Dermis lymphatic vessel endothelial cell (primary cell): ENCODE measurements at places on chromosomes 13 and 19. TPM values are rescaled to one million over a fixed set of nuclear protein-coding genes. Genes with fewer than 3 reads are reported as not detected.

The GDF15 gene
- 50.7 and 51.2 TPM in 2 replicates for total RNA-seq

The ZIK1 gene
- total RNA-seq: 2.6 and 4.5 TPM in 2 replicates

The POP4 gene
- 50.7 and 55.8 TPM in 2 replicates for total RNA-seq

The KIR3DL1 gene
- total RNA-seq: not detected in 2 replicates

The LILRB1 gene
- under 0.01 TPM in 2 replicates for total RNA-seq

The CLDN10 gene
- 0.22 TPM in 1 of 2 replicates, not detected in the other for total RNA-seq

The SIGLEC5 gene
- total RNA-seq: not detected in 2 replicates

The STAP2 gene
- total RNA-seq: 32.1 and 36.4 TPM in 2 replicates

The SMAD9 gene
- total RNA-seq: 26.9 and 27.8 TPM in 2 replicates

The LRRC8E gene
- total RNA-seq: 0.33 and 0.43 TPM in 2 replicates

The C19orf38 gene
- 0.11 TPM in 1 of 2 replicates, not detected in the other for total RNA-seq

The CDC16 gene
- total RNA-seq: 40.3 and 41.6 TPM in 2 replicates

The CEACAM20 gene
- total RNA-seq: not detected in 2 replicates

The PABPC3 gene
- 0.09 and 0.11 TPM in 2 replicates for total RNA-seq

The OR4F17 gene
- not detected in 2 replicates for total RNA-seq

The VSIG10L gene
- 0.09 and 0.11 TPM in 2 replicates for total RNA-seq

The IGFL3 gene
- not detected in 2 replicates for total RNA-seq

The ABHD13 gene
- 8.6 and 9.5 TPM in 2 replicates for total RNA-seq

The MIR17HG gene
- total RNA-seq: 9.2 and 12.7 TPM in 2 replicates

The CCDC70 gene
- total RNA-seq: not detected in 2 replicates

The KIR3DL2 gene
- total RNA-seq: not detected in 2 replicates

The SLC25A23 gene
- total RNA-seq: 12.0 and 14.0 TPM in 2 replicates

The SPPL2B gene
- total RNA-seq: 18.6 and 25.1 TPM in 2 replicates

The SIAH3 gene
- not detected in 2 replicates for total RNA-seq

The ZNF429 gene
- 1.4 and 3.4 TPM in 2 replicates for total RNA-seq

The ZNF416 gene
- total RNA-seq: 3.6 and 5.2 TPM in 2 replicates

The PRSS57 gene
- not detected in 2 replicates for total RNA-seq

The ZNF544 gene
- 47.7 and 55.9 TPM in 2 replicates for total RNA-seq

The NCR1 gene
- total RNA-seq: not detected in 2 replicates

The ZNF541 gene
- total RNA-seq: 0.22 and 0.77 TPM in 2 replicates

The CKAP2 gene
- 13.9 and 16.5 TPM in 2 replicates for total RNA-seq

The DOCK9 gene
- total RNA-seq: 435 and 447 TPM in 2 replicates

The PAF1 gene
- total RNA-seq: 23.8 and 24.8 TPM in 2 replicates

The ARL11 gene
- 0.26 and 0.33 TPM in 2 replicates for total RNA-seq

The NTF4 gene
- not detected in 2 replicates for total RNA-seq

The GPR108 gene
- total RNA-seq: 38.6 and 51.6 TPM in 2 replicates

The NLRP9 gene
- total RNA-seq: not detected in 2 replicates

The IRS2 gene
- total RNA-seq: 1.1 and 2.1 TPM in 2 replicates

The NLRP11 gene
- under 0.01 and 0.11 TPM in 2 replicates for total RNA-seq

The ANGPTL8 gene
- not detected in 2 replicates for total RNA-seq

The ZNF667 gene
- 2.1 and 2.3 TPM in 2 replicates for total RNA-seq

The SLC7A1 gene
- total RNA-seq: 11.3 and 19.4 TPM in 2 replicates

The SIGLEC11 gene
- not detected in 2 replicates for total RNA-seq

The C19orf12 gene
- 14.2 and 18.1 TPM in 2 replicates for total RNA-seq
